Upper lobe of left lung (tissue), 6 donors: ENCODE measurements at places on chromosomes 3 and 15. TPM values are rescaled to one million over a fixed set of nuclear protein-coding genes. Genes with fewer than 3 reads are reported as not detected.
A peak's percentile ranks its signal among the peaks of the same experiment; 100 is the strongest.

- no peaks in the 10 kb centered on the region for H3K27me3 ChIP-seq
- DNase-seq: no peak
- no peaks in the 10 kb centered on the region for H3K4me1 ChIP-seq
- H3K36me3 ChIP-seq: no peaks in the 10 kb centered on the region
- H3K4me3 ChIP-seq: no peak overlapping the region
Observed at GRCh38 chr3:17850448-17850847, 108.0 kb upstream of the TBC1D5 start.

- no peaks in the 10 kb centered on the region for H3K4me1 ChIP-seq
- no peaks in the 10 kb centered on the region for H3K27me3 ChIP-seq
- no peaks in the 10 kb centered on the region for H3K36me3 ChIP-seq
- no peak overlapping the region for H3K4me3 ChIP-seq
- no peak overlapping the region for H3K27ac ChIP-seq
Observed at GRCh38 chr3:150105886-150106612, 135.4 kb upstream of the PFN2 start.

DNA sequence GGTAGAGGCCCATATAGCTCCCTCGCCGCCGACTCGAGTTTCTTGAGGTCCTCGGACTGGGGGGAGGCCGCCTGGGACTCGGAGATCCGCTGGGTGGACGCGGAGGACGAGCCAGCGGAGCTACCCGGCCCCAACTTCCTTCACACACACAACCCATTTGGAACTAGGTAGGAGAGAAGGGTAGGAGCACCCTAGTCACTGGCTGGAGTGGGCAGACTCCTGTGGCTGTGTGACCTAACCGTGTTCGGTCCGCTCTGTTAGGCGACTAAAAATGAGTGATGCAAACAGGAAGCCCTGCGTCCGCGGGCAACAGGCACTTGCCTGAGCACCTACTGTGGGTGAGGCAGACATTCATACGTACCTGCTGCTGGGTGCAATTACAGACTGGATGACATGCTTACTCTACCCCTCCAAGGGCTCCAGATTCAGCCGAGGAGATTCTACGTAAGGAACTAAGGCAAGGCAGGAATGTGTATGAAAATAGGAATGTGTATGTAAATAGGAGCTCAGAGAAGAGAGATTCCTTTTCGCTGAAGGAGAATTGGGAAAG, 4.6 kb upstream of the SIN3A start:
- H3K27me3 ChIP-seq: no peaks in the 10 kb centered on the region
- no peaks in the 10 kb centered on the region for H3K36me3 ChIP-seq
- peak; percentile 77 for DNase-seq

DNA sequence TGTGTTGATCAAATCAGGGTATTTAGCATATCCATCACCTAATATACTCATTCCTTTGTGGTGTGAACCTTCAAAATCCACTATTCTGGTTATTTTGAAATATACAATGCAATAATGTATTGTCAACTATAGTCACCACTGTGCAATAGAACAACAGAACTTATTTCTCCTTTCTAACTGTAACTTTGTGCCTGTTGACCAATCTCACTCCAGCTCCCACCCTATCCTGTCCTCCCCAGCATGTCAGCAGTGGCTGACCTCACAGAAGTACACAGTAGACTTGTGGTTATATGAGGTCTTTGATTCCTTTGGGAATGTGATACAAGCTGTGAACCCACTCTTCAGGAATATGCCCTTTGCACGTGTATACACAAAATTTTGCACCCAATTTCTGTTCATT, 64.2 kb downstream of the ECT2 start:
- no peaks in the 10 kb centered on the region for H3K27me3 ChIP-seq
- no peaks in the 10 kb centered on the region for H3K4me1 ChIP-seq
- H3K36me3 ChIP-seq: peaks cover 8% of the 10 kb centered on the region
- no peak for DNase-seq

DNA sequence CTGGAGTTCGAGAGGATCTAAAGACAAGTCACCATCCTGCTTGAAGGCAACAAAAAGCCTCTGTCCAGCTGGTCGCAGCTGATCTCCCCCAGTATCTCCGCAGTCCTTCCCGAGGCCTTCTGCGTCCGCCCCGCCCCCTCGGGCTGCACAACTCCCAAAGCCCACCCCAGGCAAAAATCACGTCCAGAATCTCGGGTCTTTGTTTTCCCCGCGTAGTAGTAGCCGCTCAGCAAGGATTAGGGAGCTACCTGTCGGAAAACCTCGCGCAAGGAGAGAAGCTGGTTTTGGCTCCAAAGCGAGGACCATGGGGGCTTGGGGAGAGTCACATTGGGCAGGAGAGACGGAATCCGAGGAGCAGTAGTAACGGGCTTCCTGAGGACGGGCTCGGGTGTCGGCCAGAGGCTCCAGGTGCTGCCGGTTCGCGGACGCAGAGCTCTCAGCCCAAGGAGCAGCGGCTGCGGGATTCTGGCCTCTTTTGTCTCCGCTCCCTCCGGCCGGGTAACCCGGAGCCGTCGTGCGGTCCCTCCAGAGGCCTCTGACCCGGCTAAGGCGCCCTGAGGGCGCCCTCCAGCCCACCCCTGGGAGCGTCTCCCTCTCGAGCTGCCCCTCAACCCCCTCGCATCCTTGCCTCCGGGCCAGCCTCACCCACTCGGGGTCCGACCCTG, 401 bp downstream of the ZSCAN29 start:
- H3K4me1 ChIP-seq: peaks cover 35% of the 10 kb centered on the region
- DNase-seq: peak; percentile 72
- no peaks in the 10 kb centered on the region for H3K36me3 ChIP-seq

DNA sequence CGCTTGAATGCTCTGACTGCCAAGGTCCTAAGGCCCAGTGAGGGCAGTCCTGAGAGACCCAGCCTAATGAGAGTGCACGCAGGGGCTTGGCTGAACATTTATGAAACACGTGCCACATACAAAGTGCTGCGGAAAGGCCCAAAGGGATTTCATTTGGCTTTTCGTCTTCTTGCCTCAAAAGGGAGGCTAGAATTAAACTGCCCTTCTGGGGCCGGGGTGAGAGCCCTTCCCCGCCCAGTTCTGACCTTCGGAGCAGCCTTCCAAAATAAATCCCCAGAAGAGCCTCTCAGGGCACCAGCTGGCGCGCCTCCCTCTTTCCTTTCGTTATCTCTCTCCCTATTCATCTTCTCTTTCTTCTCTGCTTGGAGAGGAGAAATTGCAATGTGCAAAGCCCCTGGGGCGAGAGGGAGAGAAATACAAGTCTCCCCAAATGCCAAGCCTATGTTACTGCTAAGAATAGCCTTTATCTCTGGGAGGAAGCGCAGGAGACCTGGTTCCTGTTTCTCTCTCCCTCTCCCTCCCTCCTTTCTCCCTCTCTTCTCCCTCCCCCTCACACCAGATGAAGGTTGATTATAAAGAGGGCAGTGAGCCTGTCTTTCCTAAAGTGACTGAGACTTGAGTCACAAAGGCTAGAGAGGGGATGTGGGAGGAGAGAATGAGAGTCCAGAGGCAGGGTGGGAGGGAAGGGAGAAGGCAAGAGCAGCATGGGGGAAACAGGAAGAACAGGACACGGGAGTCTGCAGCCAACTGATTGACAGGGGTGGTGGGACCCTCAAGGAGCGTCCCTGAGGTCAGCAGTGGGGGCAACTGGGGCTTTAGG, 36.7 kb upstream of the NDUFB4 start:
- H3K27ac ChIP-seq: peak overlapping the region; percentile 44
- peaks cover 14% of the 10 kb centered on the region for H3K4me1 ChIP-seq
- DNase-seq: no peak
- H3K4me3 ChIP-seq: no peak overlapping the region
- no peaks in the 10 kb centered on the region for H3K27me3 ChIP-seq

DNA sequence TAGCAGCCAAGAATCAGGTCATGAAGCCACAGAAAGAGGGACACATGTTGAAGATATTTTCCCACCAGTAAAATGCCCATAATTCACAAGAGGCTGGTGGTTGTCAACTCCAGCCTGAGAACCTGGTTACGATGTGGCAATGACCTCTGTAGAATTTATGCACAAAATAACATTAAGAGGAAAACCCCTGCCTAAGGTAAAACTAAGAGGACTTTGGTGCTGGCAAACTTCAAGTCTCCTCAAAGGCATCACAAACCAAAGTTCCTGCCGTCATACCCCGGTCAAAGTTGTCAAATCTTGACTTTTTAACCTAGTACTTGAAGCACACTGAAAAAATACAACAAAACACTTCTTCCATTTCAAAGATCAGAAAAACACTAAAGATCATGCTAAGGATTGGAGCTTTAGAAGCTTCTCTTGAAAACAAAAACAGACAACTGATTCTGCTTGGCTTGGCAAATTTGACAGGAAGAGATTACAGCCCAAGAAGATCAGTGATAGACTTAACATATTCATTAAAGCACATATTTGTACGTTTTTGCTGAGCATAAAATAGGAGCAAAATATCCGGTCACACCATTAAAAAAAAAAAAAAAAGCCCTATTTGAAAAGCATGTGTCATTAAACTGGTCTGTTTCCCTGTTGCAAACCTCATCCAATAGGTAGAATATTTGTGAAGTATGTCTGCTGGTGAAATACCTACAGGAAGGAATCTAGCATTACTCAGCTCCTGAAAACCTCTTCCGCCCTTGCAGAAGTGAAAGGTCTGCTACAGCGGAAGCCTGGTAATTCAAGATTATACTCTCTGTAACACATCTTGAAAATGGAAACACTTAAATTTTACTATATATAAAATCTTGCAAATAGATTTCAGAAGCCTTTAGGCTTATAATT, 22.8 kb downstream of the EIF4E3 start:
- DNase-seq: peak; percentile 46
- no peak overlapping the region for H3K4me3 ChIP-seq
- H3K4me1 ChIP-seq: peaks cover 26% of the 10 kb centered on the region
- H3K36me3 ChIP-seq: no peaks in the 10 kb centered on the region
- peak overlapping the region; percentile 58 for H3K27ac ChIP-seq

GRCh38 chr3:67635806-67636205, 18.6 kb downstream of the SUCLG2 start:
- no peak overlapping the region for H3K27ac ChIP-seq
- no peak overlapping the region for H3K4me3 ChIP-seq
- DNase-seq: no peak
- H3K27me3 ChIP-seq: no peaks in the 10 kb centered on the region
- H3K36me3 ChIP-seq: no peaks in the 10 kb centered on the region
- H3K4me1 ChIP-seq: no peaks in the 10 kb centered on the region

DNA sequence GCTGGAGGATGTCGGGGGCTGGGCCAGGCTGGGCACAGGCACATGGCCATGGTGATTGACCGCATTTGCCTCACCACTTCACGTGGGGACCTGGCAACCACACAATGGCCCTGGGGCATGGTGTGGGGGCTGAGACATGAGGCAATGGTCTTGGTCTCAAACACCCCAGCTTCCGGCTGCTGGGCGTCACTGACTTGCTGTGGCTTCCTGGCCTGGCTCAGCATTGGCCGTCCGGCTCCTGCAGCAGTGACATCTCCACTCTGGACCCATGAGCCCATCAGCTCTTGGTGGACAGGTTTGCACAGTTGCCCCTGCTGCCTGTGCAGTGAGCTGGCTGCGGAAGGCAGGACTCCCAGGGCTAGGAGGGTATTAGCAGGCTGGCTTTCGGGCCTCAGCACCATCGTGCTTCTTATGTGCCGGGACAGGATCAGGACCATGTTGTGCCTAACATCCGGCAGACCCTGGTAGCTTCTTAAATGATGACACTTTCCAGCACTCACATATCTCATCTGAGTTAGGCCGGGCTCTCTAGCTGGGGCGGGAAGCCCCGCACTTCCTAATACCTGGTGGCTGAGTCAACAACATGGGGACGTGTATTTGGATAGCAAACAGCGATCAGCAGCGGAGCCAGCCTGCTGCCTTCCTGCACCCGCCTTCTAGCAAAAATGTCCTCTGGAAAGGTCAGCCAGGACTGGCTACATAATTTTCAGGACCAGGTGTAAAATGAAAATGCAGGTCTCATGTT, 34.1 kb downstream of the ZNF710 start:
- H3K27ac ChIP-seq: peak overlapping the region; percentile 91
- no peaks in the 10 kb centered on the region for H3K36me3 ChIP-seq
- H3K4me3 ChIP-seq: no peak overlapping the region
- peaks cover 86% of the 10 kb centered on the region for H3K4me1 ChIP-seq

DNA sequence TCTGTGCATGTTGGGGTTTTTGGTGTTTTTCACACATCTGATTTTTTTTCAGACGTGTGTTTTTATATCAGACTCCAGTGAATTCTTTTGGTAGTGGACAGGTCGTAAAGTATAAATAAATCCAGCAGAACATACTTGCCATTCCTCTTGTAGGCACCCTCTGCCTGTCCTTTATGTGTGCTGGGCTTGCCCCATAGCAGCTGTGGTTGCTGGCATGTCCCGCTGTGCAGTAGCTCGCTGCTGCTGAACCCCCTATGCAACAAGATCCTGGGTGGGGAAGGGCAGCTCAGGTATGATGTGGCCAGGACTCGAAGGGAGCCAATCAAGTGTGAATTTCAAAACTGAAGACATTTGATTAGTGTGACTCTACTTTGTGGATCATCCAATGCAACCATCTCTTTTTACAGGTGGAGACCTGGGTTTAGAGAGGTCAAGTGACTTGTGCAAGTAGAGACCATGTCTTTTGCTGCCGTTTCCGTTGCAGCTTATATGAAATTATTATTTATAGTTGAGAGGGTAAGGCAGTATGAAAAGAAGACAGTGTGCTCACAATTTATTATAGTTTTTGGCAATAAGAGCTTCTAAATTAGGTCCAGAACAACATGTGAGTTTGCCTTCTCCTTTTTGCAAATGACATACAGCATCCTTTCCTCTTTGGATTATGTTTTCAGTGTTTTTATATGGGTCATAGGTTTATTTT, 350.8 kb upstream of the C2CD4B start:
- no peaks in the 10 kb centered on the region for H3K36me3 ChIP-seq
- no peak overlapping the region for H3K27ac ChIP-seq
- no peaks in the 10 kb centered on the region for H3K4me1 ChIP-seq
- no peak overlapping the region for H3K4me3 ChIP-seq

DNA sequence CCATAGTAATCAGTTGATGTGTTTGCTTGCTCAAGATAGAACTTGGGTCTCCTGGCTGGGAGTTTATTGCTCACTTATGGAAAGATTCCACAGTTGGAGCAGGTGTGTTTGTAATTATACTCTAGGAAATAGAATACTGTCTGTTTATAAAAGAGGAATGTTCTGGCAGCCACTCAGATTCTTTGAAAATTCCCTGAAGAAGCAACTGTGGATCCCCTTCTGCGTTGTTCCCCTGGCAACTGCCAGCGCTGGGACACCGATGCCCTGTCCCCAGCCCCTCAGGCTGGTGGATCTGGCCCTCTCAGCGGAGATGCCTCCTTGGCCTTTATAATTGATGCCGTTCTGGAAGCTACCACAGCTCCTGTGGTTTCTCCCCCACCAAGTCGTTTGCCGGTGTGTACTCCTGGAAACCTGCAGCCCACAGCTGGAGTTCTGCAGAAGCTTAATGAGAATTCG, 225.9 kb downstream of the ITPR1 start:
- no peaks in the 10 kb centered on the region for H3K27me3 ChIP-seq
- no peak overlapping the region for H3K4me3 ChIP-seq
- peak overlapping the region; percentile 74 for H3K27ac ChIP-seq
- H3K36me3 ChIP-seq: no peaks in the 10 kb centered on the region
- no peak for DNase-seq

Gene SPINK8
- not detected for total RNA-seq

Gene GRIP2
- total RNA-seq: 0.72 TPM

Gene ADAMTS9
- 28.2 TPM for total RNA-seq

Gene CACNA2D2
- 213 TPM for total RNA-seq

Gene KIF23
- 6.7 TPM for total RNA-seq

Gene SLC51A
- 0.89 TPM for total RNA-seq

Gene RPUSD2
- 3.1 TPM for total RNA-seq

Gene SH2D7
- 0.09 TPM for total RNA-seq

Gene ZNF80
- total RNA-seq: not detected
